Epithelial cell of proximal tubule (primary cell): ENCODE measurements at places on chromosomes 16 and 17. TPM values are rescaled to one million over a fixed set of nuclear protein-coding genes. Genes with fewer than 3 reads are reported as not detected.

Gene TMIGD1
- total RNA-seq, result not detected in 2 replicates

Gene SPATA33
- total RNA-seq, result 8.1 and 8.2 TPM in 2 replicates

Gene ST6GALNAC2
- 1.4 and 2.9 TPM in 2 replicates for total RNA-seq

Gene PRSS36
- total RNA-seq, result 0.29 and 1.3 TPM in 2 replicates

Gene CCL17
- total RNA-seq, result not detected in 2 replicates

Gene HS3ST2
- 0.22 TPM in 1 of 2 replicates, not detected in the other for total RNA-seq

Gene KREMEN2
- 0.72 and 4.2 TPM in 2 replicates for total RNA-seq

Gene USH1G
- not detected in 2 replicates for total RNA-seq

Gene NPIPB2
- total RNA-seq, result 0.36 TPM in 1 of 2 replicates, not detected in the other

Gene DHX8
- total RNA-seq, result 25.8 and 26.6 TPM in 2 replicates

Gene KCNJ12
- total RNA-seq, result 0.06 and 0.14 TPM in 2 replicates

Gene CACNG4
- total RNA-seq, result 0.14 and 0.29 TPM in 2 replicates

DNA sequence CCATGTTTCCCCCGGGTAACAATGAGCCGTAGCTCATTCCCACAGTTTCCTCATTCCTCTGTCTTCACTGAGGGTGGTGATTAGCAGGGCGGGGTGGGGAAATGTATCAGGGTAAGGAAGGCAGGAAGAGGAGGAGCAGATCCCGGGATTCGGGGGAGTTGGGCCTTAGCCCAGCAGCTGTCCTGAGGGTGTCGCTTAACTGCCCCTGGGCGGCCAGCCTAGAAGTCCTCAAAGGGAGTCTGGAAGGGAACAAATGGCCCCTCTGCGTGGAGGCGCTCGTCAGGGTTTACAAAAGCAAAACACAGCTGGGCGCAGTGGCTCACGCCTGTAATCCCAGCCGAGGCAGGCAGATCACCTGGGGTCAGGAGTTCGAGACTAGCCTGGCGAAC lies 14.3 kb downstream of the MLYCD start:
- no peak for DNase-seq

GRCh38 chr17:69949496-69949895 lies 125.5 kb upstream of the KCNJ16 start:
- DNase-seq, result no peak

- DNase-seq, result no peak
Observed at GRCh38 chr17:13939222-13939621, 130.1 kb upstream of the COX10 start.

- no peak for DNase-seq
Observed at GRCh38 chr16:87093804-87094555, 223.2 kb downstream of the C16orf95 start.

DNA sequence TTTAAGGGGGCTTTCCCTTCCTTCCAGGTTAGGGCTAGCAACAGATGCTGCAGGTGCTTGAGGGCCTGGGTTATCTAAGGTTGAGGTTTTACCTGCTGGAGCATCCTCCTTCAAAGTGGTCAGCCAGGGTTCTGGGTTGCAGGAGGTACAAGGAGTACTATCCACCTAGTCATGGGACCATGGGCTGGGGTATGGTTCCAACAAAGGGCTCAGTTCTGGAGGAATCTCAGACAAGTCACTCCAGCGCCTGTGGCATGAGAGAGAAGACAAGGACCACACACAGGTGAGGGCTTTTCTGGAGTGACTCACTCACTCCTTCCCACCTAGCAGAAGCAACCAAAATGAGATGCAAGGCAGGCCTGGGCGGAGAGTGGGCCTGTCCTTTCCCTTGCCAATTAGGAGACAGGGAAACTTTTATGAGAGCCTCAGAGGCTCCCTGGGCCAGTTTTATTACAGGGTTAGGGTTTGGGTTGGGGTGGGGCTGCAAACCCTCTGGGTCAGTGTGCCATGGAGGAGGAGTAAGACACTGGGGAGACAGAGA lies 2.2 kb downstream of the MYO19 start:
- no peak for DNase-seq

DNA sequence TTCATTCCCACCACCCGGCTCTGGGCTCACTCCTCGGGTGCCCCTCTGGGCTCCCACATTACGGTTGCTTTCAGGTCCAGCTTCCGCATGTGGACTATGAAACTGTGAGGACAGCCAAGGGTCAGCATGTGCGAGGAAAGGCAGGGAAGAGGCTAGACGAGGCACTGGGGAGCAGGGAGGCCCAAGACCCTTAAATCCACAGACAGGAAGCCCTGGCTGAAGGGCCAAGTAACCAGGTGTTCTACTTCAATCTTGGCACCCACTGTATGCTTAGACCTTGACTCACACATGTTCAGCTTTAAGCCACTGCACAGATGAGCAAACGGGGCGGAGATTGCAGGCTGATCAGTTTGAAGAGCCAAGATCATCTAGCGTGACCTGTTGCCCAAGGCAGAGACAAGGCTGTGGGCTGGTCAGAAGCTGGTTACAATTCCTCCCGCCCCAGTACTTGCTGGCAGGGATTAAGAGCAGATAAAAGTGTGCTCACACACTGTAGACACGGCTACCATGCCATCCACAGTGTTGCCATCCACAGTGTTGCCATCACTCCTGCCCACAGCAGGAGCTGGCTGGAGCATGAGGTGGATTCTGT lies at the start of gene CES4A:
Gene CES4A (plus strand): TSS at position 393 of the 592 bp plus-strand sequence. CDS start 184 bp downstream, at position 577.
- peak; percentile 87 for DNase-seq

DNA sequence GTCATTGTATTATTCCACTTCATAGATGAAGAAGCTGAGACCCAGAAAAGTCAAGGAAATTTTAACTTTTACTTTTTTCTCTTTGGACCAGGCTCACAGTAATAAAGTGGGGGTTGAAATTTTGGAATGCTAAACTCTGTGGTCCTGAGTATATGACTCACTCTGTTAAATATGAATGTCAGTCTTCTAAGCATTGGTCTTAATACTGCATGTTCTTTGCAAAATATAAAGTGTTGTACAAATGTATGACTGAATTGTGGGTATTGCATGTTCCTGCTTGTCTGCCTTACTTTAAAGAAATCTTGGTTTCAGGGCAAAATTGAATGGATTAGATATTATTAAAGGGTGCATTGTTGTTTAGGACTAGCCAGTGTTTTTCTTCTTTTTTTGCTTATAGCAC lies 950.8 kb upstream of the GOT2 start:
- DNase-seq, result no peak

DNA sequence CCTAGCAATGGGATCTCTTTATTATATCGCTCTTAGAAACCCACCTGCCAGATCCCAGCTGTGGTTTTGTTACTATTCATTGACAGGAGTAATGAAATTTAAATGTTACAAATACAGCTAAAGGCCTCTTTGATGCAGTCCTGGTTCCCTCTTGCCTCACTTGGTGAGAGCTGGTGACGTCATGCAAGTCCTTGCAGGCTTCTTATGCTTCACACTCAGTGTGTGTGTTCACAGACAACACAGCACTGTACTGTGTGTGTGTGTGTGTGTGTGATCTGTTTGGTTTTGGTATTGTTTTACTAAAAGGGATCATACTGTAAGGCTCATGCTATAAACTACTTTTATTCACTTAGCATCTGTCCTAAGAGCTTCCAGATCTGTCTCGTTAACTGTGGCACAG lies 75.0 kb downstream of the USP22 start:
- no peak for DNase-seq

DNA sequence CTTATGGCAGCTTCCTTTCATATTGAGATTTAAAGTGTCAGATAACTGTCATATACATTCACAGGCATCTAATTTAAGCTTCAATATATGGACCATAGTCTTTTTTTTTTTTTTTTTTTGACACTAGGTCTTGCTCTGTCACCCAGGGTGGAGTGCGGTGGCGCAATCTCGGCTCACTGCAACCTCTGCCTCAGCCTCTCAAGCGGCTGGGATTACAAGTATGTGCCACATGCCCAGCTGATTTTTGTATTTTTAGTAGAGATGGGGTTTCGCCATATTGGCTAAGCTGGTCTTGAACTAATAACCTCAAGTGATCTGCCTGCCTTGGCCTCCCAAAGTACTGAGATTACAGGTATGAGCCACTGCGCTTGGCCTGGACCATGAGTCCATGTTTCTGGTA lies 13.6 kb downstream of the CEP95 start:
- no peak for DNase-seq

GRCh38 chr16:637081-638018 lies 1.2 kb upstream of the METTL26 start:
- DNase-seq, result no peak

DNA sequence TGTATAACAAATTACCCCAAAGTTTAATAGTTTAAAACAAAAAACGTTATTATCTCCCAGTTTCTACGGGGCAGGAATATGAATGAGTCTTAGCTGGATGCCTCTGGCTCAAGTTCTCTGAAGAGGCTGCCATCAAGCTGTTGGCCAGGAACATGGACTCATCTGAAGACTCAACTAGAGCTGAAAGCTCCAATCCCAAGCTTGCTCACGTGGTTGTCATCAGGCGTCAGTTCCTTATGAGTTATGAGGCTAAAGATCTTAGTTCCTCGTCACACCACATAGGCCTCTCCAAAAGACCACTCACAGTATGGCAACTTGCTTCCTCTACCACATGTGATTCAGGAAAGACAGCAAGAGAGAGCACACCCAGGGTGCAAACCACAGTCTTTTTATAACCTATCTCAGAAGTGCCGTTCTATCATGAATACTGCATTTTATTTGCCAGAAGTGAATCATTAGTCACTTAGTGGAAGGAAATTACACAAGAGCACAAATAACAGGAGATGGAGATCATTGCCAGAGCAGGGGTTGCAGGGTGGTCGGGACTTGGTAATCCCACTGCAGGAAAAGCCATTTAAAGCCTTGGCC lies 48.7 kb upstream of the NLK start:
- no peak for DNase-seq

GRCh38 chr16:59048876-59049275 lies 314.8 kb upstream of the GOT2 start:
- DNase-seq, result no peak

- no peak for DNase-seq
Observed at GRCh38 chr17:32461853-32462617, 17.7 kb downstream of the PSMD11 start.

GRCh38 chr16:4915226-4915761 lies 21.7 kb downstream of the PPL start:
- DNase-seq, result peak; percentile 46

- no peak for DNase-seq
Observed at GRCh38 chr17:59149841-59150511, 5.0 kb downstream of the SKA2 start.

GRCh38 chr17:1878419-1879121 lies 48.8 kb downstream of the RPA1 start:
- no peak for DNase-seq

- DNase-seq, result no peak
Observed at GRCh38 chr16:27645396-27645795, 95.5 kb downstream of the KATNIP start.

GRCh38 chr17:78817123-78817522 lies 23.5 kb downstream of the USP36 start:
- no peak for DNase-seq

- no peak for DNase-seq
Observed at GRCh38 chr16:78522327-78522726, 422.9 kb downstream of the WWOX start.

DNA sequence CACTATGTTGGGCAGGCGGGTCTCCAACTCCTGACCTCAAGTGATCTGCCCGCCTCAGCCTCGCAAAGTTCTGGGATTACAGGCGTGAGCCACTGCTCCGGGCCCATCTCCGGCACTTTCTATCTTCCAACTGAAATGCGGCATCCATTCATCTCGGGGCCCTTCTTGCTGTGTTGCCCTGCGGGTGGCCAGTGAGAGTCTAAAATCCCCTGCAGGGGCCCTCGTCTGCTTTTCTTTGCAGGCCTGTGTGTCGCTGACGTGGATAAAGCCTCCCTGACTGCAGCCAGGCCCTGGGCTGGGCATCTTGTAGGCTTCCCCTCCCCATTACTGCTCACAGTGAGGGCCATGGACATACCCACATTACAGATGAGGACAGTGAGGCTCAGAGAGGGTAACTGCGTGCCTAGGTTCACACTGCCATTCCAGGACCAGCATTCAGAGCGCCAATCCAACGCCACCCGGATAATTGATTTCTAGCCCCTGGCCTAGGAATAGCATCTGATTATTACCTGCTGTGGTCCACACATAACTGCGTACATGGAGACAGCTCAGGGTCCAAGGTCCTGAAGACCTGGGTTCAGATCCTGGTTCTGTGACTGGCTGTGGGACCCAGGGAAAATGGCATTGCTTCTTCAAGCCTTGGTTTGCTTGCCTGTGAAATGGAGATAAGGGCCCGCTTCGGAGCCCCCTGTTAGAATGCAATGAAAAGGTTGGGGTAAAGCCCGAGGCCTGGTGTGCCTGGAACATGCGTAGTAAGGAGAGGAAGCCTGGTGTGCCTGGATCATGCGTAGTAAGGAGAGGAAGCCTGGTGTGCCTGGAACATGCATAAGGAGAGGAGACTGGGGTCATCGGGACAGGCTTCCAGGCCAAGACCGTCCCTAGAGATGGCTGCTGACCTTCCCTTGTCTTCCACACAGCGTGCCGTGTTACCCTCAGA lies 25.0 kb downstream of the CRISPLD2 start:
- DNase-seq, result no peak

DNA sequence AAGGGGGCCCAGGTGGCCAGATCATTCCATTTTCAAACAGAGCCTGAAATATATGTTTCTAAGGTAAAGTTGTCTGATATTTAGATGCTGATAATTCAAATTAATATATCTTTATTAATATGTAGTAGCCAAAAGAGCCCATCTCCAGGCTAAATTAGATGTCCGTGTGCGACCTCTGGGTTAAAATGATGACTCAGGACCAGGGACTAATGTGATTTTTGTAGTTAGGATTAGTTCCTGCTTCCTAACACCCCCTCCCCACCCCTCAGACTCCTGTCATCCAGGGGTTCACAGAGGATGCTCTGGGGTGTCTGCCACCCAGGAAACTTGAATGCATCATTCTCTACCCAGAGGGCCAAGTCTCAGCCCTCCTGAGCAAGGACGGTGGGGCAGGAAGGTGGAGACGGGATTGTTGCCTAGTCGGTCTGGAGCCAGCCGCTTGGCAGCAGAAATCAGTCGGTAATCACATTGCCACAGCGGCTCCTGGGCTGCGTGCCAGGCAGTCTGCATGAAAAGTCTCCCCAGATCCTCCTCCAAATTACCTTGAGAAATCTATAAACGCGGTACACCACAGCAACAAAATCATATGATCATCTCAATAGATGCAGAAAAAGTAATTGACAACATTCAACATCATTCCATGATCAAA lies 29.8 kb downstream of the CNGB1 start:
- no peak for DNase-seq

DNA sequence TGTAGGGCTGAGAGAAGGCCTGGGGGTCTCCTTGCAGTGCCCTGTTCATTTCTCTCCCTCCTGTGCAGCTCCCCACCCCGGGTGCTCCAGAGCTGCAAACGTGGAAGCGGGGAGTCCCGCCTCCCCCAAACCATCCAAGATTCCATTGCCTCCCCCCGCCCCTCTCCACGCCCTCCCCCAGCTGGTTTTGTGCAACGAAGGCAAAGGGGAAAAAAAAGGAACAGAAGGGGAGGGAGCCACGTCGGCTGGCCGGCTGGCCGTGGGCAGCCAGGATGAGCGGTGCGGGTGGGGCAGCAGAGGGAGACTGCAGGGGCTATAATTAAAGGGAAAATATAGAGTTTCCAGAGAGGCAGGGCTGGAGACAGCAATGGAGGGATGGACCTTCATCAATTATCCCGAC lies 1.7 kb upstream of the COL1A1 start:
- no peak for DNase-seq

GRCh38 chr16:50276326-50276640 lies 9.9 kb downstream of the ADCY7 start:
- no peak for DNase-seq

- DNase-seq, result no peak
Observed at GRCh38 chr16:71504901-71505300, 15.8 kb upstream of the ZNF19 start.
